ENCODE measurements at places on chromosomes 5 and 9.
A peak's percentile ranks its signal among the peaks of the same experiment; 100 is the strongest.

- no peak for DNase-seq
Measured at GRCh38 chr5:53831496-53831895, 271.1 kb downstream of the NDUFS4 start.

- no peak for DNase-seq
Measured at GRCh38 chr5:59368951-59369350, 524.6 kb downstream of the PDE4D start.

DNA sequence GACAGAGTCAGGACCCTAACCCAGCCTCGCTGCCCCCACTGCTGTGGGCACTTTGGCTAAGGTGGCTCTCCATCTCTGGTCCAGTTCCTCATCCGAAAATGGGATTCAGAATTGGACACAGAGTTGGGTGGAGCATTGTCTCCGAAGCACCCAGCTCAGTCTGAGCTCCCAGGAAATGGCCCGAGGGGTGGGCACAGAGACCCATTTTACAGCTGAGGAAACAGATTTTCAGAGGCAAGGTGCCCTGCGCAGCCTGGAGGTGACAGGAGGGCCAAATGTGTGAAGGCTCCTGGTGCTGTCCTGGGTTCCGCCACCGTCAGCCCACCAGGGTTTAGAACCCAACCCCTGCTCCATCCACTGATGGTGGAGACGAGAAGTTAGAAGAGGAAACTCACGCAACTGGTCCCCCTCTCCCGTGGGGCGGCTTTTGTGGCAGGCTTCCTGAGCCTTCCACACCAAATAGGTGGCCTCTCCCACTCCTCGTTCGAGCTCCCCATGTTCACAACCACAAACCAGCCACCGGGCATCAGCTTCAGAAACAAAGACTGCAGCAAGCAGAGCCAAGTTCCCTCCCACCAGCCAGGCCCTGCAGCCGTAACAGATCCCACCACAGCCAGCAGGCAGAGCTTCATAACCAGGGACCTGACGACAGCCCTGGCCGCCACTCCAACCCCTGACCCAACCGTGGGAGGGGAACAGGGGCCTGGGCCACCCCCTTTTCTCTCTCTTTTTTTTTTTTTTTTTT is 90.9 kb upstream of the LMX1B start:
- DNase-seq = no peak

GRCh38 chr5:142671266-142671665 is 14.6 kb downstream of the FGF1 start:
- no peak for DNase-seq

DNA sequence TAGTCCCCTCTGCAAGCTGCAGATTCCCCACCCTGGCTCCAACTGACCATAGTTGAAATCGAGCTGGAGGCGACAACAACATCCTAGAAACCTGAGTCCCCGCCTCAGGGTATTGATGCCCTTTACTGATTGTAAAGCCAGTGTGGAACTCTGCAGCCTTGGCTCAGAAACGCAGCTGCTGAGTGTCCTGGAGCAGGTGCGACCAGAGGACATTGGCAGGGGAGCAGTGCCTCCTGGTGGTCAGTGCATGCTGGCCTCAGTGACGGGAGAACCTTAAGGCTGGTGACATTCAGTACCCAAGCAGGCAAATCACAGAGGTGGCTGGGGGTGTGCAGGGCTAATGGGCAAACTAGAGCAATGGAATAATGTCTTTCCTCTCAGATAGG is 20.4 kb upstream of the ZNF354B start:
- DNase-seq = peak; percentile 38

DNA sequence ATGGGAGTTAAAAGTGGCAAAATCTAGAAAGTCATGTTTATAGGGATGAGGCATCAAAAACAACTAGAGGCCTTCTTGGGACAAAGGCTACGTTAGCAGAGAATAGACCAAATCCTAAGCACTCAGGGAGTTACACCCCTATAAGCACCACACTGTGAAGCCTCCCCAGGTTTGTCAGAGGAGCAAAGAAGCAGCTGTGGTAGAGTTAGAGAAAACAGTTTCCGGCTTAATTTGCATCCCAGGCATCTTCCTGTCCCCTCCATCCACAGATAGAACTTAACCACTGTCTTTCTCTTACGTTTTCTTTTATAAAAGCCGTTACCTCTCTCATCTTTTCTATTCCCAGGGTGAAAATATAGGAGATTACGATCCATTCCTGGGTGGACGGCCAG is 188.6 kb upstream of the KLF9 start:
- DNase-seq = no peak

- DNase-seq = no peak
Measured at GRCh38 chr5:158165647-158166046, 306.7 kb upstream of the CLINT1 start.

- DNase-seq = no peak
Measured at GRCh38 chr5:145244251-145244650, 590.9 kb downstream of the PRELID2 start.

DNA sequence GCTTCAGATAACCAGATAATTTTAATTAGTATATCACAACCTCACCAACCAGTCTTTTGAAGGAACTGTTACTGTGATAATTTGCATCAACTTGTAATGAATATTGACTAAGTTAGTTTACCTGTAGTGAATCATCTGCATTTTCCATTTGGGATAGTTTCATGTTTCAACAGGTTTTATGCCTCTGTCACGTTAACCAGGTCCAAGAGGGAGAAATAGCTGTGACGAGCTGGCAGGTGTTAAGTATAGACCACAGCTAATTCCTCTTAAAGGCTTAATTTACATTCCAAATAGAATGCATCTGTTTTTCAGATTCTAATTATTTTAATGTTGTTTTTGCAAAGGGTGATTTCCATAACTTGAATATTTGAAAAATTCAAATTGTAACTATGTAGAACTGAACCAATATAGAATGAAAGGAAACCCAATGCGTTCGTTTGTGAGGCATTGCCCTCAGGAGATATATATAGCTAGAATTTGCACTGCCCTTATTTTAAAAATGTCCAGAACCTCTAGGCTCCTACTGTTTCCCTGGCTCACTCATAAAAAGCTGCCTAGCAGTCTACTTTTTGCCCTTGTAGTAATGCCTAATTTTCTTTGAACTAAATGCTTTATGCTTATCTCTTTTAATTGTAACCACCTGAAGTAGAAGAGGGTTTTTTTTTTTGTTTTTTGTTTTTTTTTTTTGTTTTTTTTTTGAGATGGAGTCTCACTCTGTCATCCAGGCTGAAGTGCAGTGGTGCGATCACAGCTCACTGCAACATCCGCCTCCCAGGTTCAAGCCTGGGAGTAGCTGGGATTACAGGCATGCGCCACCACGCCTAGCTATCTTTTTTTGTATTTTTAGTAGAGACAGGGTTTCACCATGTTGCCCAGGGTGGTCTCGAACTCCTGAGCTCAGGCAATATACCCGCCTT is 270.5 kb downstream of the SMARCA2 start:
- DNase-seq = no peak

DNA sequence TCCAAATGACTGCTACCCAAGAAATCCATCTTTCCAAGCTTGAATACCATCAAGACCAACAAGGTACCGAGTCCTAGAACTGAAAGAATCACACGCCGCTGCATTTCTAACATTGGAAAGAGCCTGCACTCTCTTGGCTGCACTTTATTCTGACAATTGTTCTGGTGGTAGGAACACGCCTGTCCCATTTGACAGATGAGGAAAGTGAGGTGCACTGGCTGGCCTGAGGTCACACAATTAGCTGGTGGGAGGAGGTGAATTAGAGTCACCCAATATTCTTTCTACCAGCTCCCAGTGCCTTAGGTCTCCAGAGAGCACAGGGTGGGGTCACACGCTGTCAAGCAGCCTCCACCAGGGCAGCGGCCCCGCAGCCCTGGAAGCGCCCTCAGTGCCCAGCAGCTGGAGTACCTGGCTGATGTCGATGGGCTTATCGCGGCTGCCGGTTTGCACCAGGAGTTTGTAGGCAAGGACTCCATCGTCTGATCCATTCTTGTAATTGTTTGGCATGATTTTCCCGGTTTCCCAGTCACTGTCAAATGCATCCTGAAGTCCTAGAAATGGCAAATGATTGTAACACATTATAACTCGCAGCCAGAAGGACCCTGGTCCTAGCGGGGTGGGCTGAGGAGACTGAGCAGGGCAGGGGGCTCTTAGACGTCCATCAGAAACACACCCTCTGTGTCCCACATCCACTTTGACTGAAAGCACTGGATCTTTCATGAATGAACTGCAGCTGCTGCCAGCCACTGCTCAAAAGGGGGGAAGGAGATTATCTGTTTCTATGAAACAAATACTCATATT is 55.1 kb downstream of the PTCH1 start:
- DNase-seq = no peak

- DNase-seq = no peak
Measured at GRCh38 chr9:14985419-14985818, 75.2 kb upstream of the FREM1 start.

DNA sequence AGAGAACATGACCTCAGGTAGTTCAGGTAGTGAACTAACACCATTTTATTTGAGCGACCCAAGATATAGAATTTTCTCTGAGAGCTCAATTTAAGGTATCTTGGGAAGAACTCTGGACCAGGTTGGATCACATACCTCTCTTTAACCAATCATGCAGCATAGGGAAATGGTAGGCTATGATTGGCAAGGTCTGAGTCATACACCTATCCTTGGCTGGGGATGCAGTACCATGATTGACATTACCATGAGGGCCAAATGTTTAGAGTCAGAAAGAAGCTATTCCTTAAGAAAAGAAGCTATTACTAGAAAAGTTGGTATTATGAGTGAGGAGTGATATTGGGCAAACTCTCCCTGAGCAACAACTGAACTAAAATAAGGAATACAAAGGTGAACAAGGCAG is 258.7 kb downstream of the KCTD16 start:
- no peak for DNase-seq

GRCh38 chr5:52801329-52801728 is 13.6 kb downstream of the ITGA1 start:
- DNase-seq = no peak

DNA sequence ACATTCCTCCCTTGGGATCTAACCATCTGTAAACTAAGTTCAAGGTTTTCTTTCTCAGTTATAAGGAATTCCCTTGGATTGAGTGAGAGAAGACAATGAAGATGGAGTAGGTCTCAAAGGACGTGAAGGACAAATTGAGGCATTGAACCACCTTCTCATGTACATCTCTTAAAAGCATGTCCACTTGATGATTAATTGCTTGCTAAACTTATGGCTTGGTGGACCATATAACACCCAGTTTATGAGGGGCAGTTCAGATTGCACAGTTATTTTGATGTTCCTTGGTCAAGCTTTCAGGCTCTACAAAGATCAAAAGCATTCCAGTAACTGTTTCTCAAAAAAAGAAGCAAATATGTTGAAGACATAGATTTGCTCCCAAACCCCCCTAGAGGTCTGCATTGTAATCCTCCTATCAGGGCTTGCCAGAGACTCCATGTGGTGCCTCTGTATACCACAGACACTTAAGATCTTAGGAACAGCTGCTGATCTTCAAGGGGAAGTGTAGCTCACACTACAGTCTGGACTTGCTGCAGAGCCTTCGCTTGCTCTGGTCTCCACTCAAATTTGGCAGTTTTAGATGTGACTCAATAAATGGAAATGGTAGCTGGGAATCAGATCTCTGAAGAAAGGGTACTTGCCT is 56.9 kb upstream of the ALDH1A1 start:
- DNase-seq = no peak

DNA sequence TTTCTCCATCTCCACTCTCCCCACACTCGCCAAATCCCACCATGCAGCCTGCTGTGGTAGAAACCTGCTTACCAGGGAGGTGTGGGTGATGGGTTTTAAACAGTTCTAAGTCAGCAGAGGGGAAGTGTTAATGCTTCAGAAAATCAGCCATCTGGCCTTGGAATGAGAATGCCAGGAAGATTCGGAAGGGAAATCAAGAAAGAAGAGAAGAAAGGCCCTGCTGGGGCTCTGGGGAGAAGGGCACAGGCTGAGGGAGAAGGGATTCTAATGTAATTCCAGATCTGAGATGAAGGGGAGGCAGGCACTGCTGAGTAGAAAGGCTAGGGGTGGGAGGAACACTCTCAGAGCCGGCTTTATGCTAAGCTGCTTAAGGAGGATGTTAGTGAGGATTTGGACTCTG is 434.7 kb upstream of the DMAC1 start:
- no peak for DNase-seq

DNA sequence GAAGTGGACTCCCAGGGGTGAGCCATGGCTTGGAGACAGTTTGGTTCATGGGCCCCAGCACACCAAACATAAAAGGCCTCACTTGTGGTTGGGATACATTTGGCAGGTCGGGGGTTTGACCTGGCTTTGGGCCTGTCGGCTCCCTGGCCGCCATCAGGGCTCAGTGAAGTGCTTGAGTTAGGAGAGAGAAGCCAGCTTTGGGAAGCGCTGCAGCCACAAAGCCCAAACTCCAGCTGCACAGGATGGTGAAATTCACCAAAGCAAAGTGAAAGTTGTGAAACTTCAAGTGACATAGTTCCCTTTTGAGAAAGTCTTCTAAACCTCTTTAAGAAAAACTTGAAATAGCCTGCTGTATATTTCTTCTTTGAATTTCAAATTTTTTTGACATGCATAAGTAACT is 27.5 kb downstream of the SLC46A2 start:
- no peak for DNase-seq

GRCh38 chr5:96288845-96289185 is 144.2 kb downstream of the PCSK1 start:
- peak; percentile 68 for DNase-seq

- peak; percentile 16 for DNase-seq
Measured at GRCh38 chr9:87381050-87381711, 116.5 kb upstream of the DAPK1 start.

GRCh38 chr5:103589357-103589756 is 26.8 kb upstream of the NUDT12 start:
- DNase-seq = no peak

- DNase-seq = no peak
Measured at GRCh38 chr9:72855890-72856523, 96.8 kb downstream of the ALDH1A1 start.

DNA sequence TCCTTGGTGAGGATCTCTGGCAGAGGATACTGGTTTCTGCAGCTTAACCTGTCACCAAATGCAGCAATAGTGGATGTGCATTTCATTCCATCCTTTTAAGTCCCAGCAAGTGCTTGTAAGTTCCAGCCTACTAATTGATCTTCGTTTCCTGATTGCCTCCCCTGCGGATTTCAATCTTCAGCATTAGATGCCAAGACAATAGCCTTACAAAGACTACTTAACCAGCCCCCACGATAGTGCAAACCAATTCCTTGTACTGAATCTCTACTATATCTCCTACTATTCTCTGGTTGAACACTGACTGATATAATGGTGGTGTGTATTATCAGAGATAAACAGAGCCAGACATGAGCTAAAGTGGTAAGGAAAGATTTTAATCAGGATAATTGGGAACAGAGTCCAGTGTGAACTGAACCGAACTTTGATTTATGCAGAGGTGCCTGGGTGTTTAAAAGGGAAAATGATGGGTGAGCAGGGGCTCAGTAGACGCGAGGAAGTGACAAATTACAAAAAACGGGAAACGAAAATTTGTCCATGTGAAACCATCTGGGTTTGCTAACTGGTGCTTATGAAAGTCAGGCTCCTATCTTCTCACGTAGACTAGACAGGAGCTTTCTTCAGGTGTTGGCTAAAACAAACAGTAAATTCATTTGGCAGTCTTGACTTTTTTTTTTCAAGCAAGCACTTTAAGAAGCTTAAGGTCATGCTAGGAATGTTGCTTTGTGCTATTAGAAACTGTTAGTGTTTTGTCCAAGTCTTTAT is 106.9 kb upstream of the ST8SIA4 start:
- DNase-seq = no peak

- no peak for DNase-seq
Measured at GRCh38 chr9:135127718-135128670, 40.5 kb downstream of the OLFM1 start.
